ENCODE measurements at places on chromosomes 2 and 18.

- H3K4me1 ChIP-seq: no peaks in the 10 kb centered on the region
- H3K27ac ChIP-seq: no peak overlapping the region
- H3K27me3 ChIP-seq: no peaks in the 10 kb centered on the region
- no peak overlapping the region for H3K4me3 ChIP-seq
- no peak for DNase-seq
Measured at GRCh38 chr18:26700201-26700600, 151.8 kb upstream of the KCTD1 start.

DNA sequence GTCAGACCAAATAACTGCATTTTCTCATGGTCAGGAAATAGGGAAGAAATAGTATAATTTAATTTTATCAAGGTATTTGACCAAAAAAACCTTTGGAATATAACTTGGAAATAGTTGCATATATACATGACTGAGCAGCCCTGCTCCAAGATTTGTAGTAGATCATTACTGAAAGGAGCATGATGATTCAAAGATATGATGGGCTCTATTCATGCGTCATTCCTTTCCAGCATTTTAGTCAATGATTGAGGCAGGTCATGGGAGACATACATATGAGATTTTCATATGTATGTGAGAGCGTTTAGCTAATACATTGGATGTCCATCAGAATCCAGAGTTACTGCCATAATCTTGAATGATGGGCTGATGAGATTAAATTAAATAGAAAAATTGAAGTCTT is 74.5 kb downstream of the CAB39 start:
- no peaks in the 10 kb centered on the region for H3K27me3 ChIP-seq
- DNase-seq: no peak
- peaks cover 59% of the 10 kb centered on the region for H3K36me3 ChIP-seq
- no peak overlapping the region for H3K4me3 ChIP-seq

DNA sequence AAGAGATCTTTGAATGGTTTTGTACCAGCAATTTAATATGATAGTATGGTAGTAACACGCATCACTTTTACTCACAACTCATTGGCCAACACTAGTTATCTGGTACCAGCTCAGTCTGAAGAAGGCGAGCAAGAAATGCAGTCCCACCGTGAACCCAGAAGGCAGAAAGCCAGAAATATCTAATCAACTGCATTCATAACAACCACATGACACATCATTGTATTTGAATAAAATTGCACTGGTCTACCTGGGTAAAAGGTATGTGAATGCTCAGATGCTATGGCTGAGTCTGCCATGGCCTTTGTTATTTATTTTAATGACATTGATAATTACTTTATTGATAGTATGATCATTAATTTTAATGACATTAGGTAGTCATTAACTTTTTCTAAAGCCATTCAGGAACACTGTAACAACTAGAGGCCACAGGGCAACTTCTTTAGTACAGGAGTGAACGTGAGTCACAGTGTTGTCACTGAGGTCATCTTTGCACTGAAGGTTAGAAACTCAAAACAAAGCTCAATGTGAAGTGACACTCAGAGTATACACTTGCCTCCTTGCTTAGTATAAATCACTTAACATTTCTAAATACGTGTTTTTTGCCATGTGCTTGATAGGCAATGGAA is 475.6 kb upstream of the TNP1 start:
- H3K4me3 ChIP-seq: no peak overlapping the region
- H3K27me3 ChIP-seq: peaks cover 56% of the 10 kb centered on the region
- no peak for DNase-seq
- H3K36me3 ChIP-seq: peaks cover 6% of the 10 kb centered on the region

DNA sequence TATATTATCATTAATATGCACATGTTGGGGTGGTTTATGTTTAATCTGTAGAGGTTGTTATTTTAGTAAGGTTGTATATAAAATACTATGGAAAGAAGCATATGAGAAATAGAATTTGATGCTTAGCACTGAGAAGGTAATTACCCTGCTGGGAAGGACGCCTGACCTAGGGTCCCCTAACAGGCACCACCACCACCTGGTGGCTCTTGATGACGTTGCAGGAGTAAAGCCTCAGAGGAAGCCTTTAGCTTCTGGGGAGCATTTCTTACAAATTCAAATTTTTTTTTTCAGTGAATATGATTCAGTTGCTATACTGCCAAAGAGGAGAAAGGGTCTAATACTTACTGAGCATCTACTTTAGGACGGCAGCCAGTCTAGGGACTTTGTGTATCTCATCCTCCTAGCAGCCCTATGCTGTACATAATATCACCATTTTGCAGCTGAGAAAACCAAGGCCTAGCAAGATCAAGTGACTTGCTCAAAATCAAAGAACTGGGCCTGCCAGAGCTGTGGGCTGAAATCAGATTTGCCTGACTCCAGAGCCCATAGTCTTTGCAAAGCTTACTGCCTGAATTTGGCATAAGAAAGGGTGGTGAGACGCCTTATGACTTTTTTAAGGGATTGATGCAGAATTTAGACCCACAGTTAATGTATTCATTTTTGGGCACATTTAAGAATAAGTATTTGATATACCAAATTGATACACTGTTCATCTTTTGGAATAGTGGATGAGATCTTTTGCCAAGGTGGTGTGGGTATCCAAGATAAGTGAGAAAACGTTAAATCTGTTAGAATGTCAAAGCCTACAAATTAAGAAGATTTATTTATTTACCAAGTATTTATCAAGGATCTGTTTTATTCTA is 78.8 kb upstream of the GAREM1 start:
- H3K36me3 ChIP-seq: no peaks in the 10 kb centered on the region
- H3K4me3 ChIP-seq: no peak overlapping the region
- H3K27me3 ChIP-seq: peaks cover 33% of the 10 kb centered on the region
- no peak overlapping the region for H3K27ac ChIP-seq
- no peaks in the 10 kb centered on the region for H3K4me1 ChIP-seq
- peak; percentile 3 for DNase-seq

DNA sequence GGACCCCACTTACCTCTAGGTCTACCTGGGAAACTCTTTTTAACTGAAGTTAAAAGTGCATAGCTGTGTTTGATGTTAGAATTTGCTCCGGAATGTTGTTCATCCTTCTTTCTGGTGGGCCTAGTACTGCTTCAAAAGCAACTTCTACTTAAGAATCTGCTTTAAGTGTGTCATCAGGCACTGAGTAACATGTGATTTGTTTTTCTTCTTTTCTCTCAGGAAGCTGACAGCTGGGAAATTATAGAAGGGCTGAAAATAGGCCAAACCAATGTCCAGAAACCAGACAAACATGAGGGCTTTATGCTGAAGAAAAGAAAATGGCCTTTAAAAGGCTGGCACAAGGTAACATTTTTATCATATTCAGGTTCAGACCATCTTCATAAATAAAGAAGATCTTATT is 122.9 kb downstream of the PRKRA start:
- H3K4me1 ChIP-seq: no peaks in the 10 kb centered on the region
- H3K4me3 ChIP-seq: no peak overlapping the region
- no peak overlapping the region for H3K27ac ChIP-seq
- no peaks in the 10 kb centered on the region for H3K36me3 ChIP-seq

- no peak for DNase-seq
- H3K4me1 ChIP-seq: peaks cover 19% of the 10 kb centered on the region
- no peaks in the 10 kb centered on the region for H3K36me3 ChIP-seq
- H3K4me3 ChIP-seq: no peak overlapping the region
Measured at GRCh38 chr2:37585982-37586621, 85.3 kb downstream of the CDC42EP3 start.

GRCh38 chr2:142914507-142915313 is 37.2 kb downstream of the KYNU start:
- no peaks in the 10 kb centered on the region for H3K27me3 ChIP-seq
